ENCODE measurements at places on chromosomes 11 and 22. TPM values are rescaled to one million over a fixed set of nuclear protein-coding genes. Genes with fewer than 3 reads are reported as not detected.

Gene TLCD5
- total RNA-seq: 7.9 TPM

Gene TRPC6
- total RNA-seq: 0.89 TPM

Gene ZC3H12C
- total RNA-seq: 7.9 TPM

Gene SLC22A6
- total RNA-seq: not detected

Gene TFIP11
- 24.7 TPM for total RNA-seq

Gene IFITM10
- 0.94 TPM for total RNA-seq

Gene CST6
- not detected for total RNA-seq

Gene RAB3IL1
- total RNA-seq: 13.9 TPM

Gene MMP12
- 0.07 TPM for total RNA-seq

Gene NAALAD2
- 0.03 TPM for total RNA-seq

Gene MAJIN
- not detected for total RNA-seq

Gene OR5P2
- not detected for total RNA-seq

Gene ZNF74
- 6.7 TPM for total RNA-seq

Gene KRTAP5-7
- not detected for total RNA-seq

Gene MRGPRE
- total RNA-seq: 0.10 TPM
